Suprapubic skin (tissue), 4 donors: ENCODE measurements at places on chromosomes 11 and 22.

GRCh38 chr11:43282607-43283440, 29.0 kb upstream of the API5 start:
- DNase-seq = no peak

- no peak for DNase-seq
Observed at GRCh38 chr11:34318111-34319037, 39.4 kb downstream of the ABTB2 start.

DNA sequence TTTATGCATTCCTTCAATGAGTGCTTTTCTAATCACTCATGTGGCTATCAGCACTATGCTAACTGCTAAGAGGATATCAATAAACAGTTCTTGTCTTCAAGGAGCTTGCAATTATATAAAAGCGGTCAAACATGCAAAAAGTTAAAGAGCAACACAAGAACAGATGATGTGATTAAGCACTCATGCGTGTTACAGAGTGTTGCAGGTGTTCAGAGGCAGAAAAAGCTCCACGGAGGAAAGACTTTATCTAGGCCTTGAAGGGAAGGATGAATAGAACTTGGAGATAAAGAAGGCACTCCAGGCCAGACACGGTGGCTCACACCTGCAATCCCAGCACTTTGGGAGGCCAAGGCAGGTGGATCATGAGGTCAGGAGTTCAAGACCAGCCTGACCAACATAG, 13.6 kb downstream of the CD3E start:
- no peak for DNase-seq

DNA sequence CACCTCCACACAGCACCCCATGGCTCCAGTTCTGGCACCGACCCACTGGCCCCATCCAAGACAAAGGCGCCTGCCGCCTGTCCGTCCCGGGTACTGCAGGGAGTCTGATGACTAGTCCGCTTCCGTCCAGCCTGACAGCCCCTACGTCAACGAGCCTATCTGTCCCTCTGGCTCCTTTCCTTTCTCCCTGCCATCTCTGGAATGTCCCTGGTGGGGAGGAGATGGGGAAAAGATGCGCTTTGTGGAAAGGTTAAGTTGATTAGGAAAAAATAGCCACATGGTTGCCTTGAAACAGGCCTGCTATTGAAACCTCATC, 10.4 kb downstream of the PDGFB start:
- DNase-seq = no peak

DNA sequence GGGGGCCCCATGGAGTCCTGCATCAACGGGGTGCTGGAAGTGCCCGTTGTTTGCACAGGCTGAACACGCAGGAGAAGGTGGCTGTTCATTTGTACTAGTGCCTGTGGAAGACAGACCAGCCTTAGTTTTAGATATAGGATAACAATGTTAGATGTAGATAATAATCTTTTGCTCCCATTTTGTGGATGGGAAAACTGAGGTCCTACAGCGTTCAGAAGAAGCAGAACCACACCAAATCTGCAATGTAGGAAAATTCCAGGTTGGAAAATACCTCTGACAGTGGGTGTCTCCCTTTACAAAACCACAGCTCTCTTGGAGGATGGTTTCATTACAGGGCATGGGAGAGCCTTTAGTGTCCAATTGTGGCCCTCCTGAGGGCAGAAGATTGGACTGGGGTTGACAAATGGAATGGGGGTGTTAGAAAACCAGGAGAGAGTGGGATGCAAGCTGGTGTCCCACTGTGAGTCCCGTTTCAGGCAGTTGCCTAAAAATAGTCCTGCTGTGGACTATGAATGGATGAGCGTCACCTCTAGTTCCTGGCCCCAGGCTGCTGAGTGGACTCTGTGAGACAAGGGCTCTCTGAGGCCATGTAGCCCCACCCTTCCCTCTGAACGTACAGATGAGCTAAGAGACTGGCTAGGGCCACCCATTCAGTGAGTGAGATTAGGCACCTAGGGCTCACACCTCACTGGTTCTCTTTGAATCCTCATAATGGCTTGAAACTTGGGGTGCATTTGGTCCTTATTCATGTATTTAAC, 508.8 kb downstream of the MN1 start:
- DNase-seq = no peak

DNA sequence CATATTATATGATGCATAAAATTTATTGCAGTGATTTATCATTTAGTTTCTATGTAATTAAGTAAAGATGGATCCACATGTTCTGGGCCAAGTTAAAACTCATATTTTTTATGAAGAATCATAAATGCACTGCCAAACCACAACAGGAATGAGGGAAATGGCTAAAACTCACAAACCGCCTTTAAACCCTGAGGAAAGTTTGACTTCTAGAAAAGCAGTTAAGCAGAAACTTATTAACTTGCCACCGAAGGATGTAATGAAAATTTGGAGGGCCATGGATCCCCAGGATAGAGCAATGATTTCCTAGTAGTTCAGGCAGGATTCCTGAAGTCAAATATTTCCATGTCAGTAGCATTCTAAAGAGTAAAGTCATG, 218.3 kb upstream of the CTSC start:
- DNase-seq = no peak

- no peak for DNase-seq
Observed at GRCh38 chr11:88307749-88308425, 29.6 kb downstream of the CTSC start.

DNA sequence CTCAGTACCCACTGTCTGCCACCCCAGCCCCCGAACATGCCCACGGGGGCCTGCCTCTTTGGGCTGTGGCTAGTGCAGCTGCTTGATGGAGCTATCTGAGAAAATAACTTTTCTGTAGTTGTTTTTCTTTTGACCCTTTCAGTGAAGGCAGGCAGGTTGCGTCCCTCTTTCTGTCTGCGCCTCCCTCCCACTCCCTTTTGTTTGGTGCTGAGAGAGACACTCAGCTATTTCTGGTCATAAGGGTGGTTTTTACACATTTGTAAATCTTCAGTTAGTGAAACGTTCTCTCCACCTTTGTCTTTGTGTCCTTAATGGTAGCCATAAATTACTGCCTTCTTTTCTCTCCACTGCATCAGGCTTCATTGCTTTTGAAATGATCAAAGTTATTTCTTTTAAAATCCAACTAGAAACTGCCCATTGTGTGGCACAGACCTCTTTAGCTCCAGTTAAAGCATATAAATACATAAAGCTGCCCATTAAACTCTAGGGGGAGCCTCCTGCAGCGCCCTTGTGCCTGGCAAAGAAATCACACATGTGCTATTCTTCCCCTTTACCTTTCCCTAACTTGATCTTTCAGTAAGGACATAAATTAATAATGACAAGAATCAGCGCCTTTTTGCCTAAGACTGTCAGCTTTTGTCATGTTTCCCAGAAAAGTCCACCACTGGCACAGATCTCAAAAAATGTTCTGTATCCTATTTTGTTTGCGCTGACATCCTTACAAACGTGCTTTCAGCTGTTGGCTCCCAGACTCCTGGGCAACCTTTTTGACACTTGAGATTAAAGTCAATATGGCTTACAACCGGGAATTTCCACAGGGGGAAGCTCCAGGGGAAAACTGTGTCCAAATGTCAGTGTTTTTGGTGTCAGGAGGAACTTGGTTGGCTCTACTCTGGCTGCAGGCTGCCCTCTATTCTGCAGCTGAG, 1.7 kb upstream of the SCUBE2 start:
- DNase-seq = no peak

- DNase-seq = no peak
Observed at GRCh38 chr11:33383075-33383919, 126.1 kb downstream of the HIPK3 start.

GRCh38 chr22:50102946-50103345, 13.1 kb downstream of the MOV10L1 start:
- DNase-seq = no peak

DNA sequence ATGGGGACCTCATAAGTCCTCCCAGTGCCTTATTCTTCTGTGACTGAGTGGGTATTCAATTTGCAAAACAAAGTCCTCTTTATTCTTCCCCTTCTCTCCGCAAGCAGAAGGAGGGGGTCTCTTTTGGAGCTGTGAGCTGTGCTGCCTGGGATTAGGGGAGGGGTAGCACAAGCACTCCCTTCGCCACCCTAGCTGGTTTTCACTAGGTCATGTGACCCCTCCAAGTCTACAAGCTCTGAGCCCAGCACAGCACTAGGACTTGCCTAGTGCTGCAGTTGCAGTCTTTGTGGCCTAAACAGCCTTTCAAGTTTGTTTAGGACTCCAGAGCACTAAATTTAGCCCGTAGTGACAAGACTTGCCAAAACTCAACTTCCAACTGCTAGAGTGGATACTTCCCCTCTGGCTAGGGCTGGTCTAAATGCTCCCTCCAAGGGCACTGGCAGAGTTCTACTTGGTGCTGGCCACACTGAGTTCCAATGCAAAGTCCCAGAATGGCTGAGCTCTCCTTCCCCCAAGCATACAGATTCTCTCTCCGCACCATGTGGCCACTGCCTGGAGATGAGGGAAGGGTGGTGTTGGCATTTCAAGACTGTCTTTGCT, 25.4 kb downstream of the TAF1D start:
- no peak for DNase-seq

- no peak for DNase-seq
Observed at GRCh38 chr11:96465512-96465911, 75.7 kb downstream of the JRKL start.

DNA sequence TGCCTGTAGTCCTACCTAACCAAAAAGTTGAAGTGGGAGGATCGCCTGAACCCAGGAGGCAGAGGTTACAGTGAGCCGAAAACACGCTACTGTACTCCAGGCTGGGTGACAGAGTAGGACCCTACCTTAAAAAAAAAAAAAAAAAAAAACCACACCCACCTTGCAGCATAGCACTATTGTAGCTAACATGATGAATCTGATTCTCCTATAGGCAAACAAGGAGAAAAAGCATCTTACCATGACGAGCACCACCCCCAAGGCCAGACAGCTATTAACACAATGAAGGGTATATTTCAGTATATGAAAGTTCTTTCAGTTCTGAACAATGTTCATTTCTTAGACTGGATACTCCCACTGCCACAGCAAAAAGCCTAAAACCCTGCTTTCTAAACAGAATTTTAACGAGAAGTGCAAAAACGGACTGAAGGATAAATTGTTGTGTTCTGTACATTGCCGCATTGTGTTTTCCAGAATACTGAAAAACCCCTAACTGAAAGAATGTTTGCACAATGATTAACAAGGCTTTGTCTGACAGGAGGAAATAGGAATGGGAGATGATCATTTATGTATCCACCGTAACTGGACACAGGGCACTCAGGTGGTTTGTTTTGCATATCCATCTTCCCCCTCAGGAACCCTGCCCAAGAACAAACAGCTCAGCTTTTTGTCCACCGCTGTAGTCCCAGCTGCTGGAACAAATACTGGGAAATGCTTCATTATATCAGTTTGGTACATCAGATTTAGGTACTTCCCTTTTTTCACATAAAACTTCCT, 8.9 kb downstream of the PISD start:
- DNase-seq = no peak

DNA sequence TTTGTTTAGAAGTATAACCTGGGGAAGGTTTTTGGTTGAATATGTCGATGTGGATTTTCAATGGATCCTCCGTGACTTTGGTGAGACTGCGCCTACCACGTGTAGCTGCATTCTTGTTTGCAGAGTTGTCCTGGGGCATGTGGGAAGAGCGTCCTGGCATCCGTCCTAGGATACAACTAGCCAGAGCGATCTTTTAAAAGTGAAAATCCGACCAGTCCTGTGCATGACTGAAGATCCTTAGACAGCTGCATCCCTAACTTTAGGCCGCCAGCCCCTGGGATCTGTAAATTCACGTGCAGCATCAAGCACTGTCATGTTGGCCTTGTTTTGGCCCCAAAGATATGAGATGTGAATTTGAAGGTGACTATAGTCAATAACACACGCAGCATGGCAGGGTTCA, 22.4 kb upstream of the THY1 start:
- no peak for DNase-seq

DNA sequence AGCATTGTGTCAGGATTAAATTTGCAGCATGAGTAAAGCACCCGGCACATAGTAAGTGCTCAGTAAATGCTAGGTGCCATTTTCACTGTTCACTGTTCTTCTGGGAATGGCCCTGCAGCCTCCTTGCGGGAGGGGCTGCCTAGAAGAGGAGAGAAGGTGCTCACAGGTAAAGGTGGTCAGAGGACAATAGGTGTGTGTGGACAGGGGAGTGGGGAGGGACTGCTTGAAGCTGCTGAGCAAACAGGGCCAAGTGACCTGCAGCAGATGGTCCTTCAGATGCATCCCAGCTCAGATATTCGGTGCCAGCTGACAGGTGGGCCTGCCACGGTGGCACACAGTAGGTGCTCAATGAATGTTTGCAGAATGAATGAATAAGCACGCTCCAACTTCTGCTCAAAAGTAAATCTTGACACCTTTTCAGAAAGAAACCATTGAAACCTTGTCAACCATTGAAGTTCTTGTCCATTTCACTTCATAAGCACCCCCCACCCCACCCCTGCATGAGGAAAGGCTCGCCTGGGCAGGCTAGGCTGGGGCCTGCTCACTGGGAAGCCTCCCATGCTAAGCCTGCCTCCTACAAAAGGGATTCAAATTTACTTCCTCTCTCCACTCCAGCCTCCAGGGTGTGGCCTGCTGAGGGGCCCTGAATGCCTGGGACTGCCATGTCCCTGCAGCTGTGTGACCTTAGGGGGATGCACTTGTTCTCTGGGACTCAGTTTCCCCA, 1.6 kb downstream of the KIAA0930 start:
- DNase-seq = no peak

DNA sequence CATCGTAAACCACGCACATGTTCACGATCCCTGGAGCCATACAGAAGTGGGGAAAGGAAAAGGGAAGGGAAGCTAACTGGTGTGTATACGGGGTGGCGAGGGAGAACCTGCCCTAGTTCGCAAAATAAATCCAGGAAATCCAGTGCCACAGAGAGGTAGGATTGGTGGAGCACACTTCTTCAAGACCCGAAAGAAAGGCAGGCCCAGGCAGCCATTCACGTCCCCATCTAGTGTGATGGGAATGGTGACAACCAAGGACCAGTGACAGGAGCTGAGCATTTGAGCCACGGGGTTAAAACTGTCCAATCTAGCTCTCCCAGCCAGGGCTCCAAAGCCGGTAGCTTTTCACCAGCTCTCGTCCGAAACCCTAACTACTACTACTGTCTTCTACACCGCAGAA, 53.7 kb downstream of the IGSF9B start:
- DNase-seq = peak; percentile 45

GRCh38 chr11:85123752-85124231, 503.4 kb downstream of the DLG2 start:
- DNase-seq = no peak

DNA sequence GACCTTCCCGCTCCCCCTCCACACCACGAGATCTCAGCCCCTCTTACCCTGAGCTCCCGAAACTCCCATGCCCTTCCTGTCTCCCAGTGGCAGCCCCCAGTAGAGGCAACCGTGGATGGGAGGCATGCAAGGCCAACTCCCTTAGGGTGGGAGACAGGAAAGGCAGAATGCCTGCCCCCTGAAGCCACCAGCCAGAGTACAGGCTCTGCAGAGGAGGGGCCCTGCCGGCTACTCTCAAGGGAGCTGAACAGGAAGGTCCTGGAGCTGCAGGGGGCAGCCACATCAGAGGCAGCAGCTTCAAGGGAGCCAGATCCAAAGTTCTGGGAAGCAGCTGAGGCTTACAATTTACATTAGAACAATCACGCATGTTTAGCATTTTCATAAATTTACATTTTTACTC, 38.3 kb downstream of the PDE2A start:
- no peak for DNase-seq
